Endothelial cell (in vitro differentiated cells): ENCODE measurements at places on chromosomes 12 and 14. TPM values are rescaled to one million over a fixed set of nuclear protein-coding genes. Genes with fewer than 3 reads are reported as not detected.

SCN8A gene
- 5.0 TPM for total RNA-seq

SCNN1A gene
- 2.2 TPM for total RNA-seq

IKZF4 gene
- 3.0 TPM for total RNA-seq

OAS1 gene
- 0.56 TPM for total RNA-seq

UNG gene
- total RNA-seq = 39.4 TPM

GNB3 gene
- total RNA-seq = 9.0 TPM

STAB2 gene
- 0.10 TPM for total RNA-seq

DNA sequence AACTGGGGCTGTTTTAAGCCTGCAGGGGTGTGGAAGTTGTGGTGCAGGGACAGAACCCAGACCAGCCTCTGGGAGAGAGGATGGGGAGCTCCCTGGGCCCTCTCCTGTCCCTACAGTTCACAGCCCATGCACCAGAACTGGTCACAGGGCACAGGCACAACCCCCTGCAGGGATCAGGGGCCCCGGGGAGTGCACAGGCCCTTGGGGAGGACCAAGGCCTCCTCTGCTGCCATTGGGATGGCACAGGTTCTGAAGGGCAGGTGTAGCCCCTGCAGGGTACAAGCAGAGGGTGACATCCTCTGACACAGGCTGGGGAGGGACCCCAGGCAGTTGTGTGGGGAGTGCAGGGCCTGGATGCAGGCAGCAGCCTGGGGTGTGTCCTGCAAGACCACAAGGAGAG lies 66.4 kb upstream of the SFSWAP start:
- H3K4me3 ChIP-seq = no peak overlapping the region
- peaks cover 5% of the 10 kb centered on the region for H3K27me3 ChIP-seq
- H3K4me1 ChIP-seq = peaks cover 4% of the 10 kb centered on the region
- no peak overlapping the region for H3K27ac ChIP-seq
- DNase-seq = no peak

DNA sequence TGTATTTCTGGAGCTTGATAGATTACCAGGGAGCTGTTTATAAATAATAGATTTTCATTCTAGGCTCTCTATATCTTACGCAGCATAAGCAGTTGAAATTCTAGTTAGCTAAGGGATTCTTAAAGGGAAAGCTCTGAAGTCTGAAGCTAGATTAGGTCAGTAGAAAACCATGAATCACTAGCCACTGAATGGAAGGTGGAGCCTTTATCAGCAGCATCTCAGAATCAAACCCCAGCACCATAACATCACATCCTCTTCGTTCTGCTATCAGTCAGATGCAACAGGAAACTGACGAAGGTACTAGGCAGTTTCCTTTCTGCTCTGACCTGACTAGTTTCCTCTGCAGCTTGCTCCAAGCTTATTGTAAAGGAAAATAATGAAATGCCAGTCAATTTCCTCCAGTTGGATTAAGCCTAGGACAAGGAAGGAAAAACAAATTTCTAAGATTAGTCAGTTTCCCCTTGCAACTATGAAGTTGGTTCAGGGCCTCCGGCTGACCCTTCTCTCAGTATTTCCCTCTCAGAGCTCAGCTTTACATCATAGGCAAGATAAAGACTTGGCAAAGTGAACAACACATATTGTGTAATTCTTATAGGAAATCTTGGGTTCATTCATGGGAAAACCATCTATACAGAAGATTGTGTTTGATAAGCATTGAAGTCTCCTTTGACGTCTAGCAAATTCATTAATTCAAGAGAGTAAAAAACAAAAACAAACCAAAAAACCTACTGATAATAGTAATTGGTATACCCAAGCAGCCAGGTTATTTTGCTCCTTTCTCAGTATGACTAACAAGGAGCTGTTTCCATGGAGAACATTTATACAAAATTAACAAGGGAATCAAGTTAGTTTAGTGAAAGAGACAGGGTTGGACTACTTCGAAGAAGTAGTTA lies 43.4 kb upstream of the CFAP54 start:
- DNase-seq = peak; percentile 54
- H3K4me1 ChIP-seq = peaks cover 42% of the 10 kb centered on the region
- peaks cover 13% of the 10 kb centered on the region for H3K27me3 ChIP-seq
- H3K4me3 ChIP-seq = peak overlapping the region; percentile 42

GRCh38 chr14:69964841-69965240 lies 85.6 kb downstream of the SMOC1 start:
- H3K27ac ChIP-seq = no peak overlapping the region
- H3K27me3 ChIP-seq = no peaks in the 10 kb centered on the region
- no peak for DNase-seq

GRCh38 chr14:92969871-92970270 lies 46.9 kb downstream of the CHGA start:
- H3K36me3 ChIP-seq = peaks cover 6% of the 10 kb centered on the region
- H3K4me3 ChIP-seq = no peak overlapping the region
- H3K27me3 ChIP-seq = peaks cover 5% of the 10 kb centered on the region
- no peak for DNase-seq
- H3K4me1 ChIP-seq = peaks cover 6% of the 10 kb centered on the region
- no peak overlapping the region for H3K27ac ChIP-seq

GRCh38 chr12:129676411-129676810 lies 227.4 kb downstream of the TMEM132D start:
- H3K4me1 ChIP-seq = no peaks in the 10 kb centered on the region
- H3K27ac ChIP-seq = no peak overlapping the region
- peaks cover 4% of the 10 kb centered on the region for H3K27me3 ChIP-seq
- DNase-seq = no peak

GRCh38 chr12:89016970-89017778 lies 335.1 kb downstream of the DUSP6 start:
- H3K4me1 ChIP-seq = no peaks in the 10 kb centered on the region
- no peak overlapping the region for H3K27ac ChIP-seq
- no peak overlapping the region for H3K4me3 ChIP-seq
- H3K27me3 ChIP-seq = no peaks in the 10 kb centered on the region
- peak; percentile 57 for DNase-seq
- no peaks in the 10 kb centered on the region for H3K36me3 ChIP-seq

DNA sequence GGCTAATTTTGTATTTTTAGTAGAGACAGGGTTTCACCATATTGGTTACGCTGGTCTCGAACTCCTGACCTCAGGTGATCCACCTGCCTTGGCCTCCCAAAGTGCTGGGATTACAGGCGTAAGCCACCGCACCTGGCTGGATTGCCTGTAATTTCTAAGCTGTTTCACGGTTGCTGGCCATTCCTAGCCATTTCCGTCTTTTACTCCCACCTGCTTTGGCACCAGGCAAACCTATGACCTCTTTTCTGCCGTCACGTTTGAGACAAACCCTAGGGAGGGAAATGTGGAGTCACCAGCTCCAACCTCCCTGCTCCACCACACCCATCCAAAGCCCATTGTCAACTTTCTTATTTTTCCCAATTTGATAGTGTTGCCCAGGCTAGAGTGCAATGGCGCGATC lies 1.2 kb downstream of the GPR132 start:
- H3K4me3 ChIP-seq = no peak overlapping the region
- peaks cover 15% of the 10 kb centered on the region for H3K27me3 ChIP-seq
- peaks cover 22% of the 10 kb centered on the region for H3K4me1 ChIP-seq
- no peak for DNase-seq
- no peak overlapping the region for H3K27ac ChIP-seq

GRCh38 chr12:117344716-117345115 lies 16.7 kb downstream of the NOS1 start:
- no peak overlapping the region for H3K27ac ChIP-seq
- H3K4me3 ChIP-seq = no peak overlapping the region
- H3K27me3 ChIP-seq = peaks cover 5% of the 10 kb centered on the region
- peaks cover 6% of the 10 kb centered on the region for H3K4me1 ChIP-seq

DNA sequence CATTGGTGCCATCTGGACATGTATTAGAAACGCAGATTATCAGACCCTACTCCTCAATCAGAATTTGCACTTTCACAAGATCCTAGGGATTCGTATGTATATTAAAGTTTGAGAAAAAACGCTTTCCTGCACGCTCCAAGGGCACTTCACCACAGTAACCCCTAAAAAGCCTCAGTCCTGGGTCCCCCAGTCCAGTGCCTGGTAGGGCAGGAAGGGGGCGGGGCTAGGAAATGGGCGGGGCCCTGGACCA lies 369 bp downstream of the DEPDC4 start:
- peaks cover 3% of the 10 kb centered on the region for H3K36me3 ChIP-seq
- peak overlapping the region; percentile 88 for H3K4me3 ChIP-seq
- H3K27ac ChIP-seq = peak overlapping the region; percentile 96

GRCh38 chr12:1470051-1470450 lies 124.3 kb downstream of the FBXL14 start:
- H3K27ac ChIP-seq = peak overlapping the region; percentile 5
- DNase-seq = no peak
- no peaks in the 10 kb centered on the region for H3K27me3 ChIP-seq
- H3K36me3 ChIP-seq = peaks cover 8% of the 10 kb centered on the region
- peaks cover 14% of the 10 kb centered on the region for H3K4me1 ChIP-seq
- H3K4me3 ChIP-seq = no peak overlapping the region

- H3K36me3 ChIP-seq = peaks cover 9% of the 10 kb centered on the region
- no peak overlapping the region for H3K4me3 ChIP-seq
- H3K27ac ChIP-seq = no peak overlapping the region
- DNase-seq = no peak
Observed at GRCh38 chr12:64461634-64462414, 9.9 kb downstream of the TBK1 start.

GRCh38 chr12:64525461-64526160 lies 73.7 kb downstream of the TBK1 start:
- no peaks in the 10 kb centered on the region for H3K36me3 ChIP-seq
- DNase-seq = no peak
- H3K27ac ChIP-seq = no peak overlapping the region
- no peaks in the 10 kb centered on the region for H3K4me1 ChIP-seq
- peaks cover 1% of the 10 kb centered on the region for H3K27me3 ChIP-seq

GRCh38 chr12:127677537-127678131 lies 589.3 kb upstream of the TMEM132C start:
- no peak overlapping the region for H3K27ac ChIP-seq
- H3K27me3 ChIP-seq = peaks cover 8% of the 10 kb centered on the region
- peaks cover 12% of the 10 kb centered on the region for H3K36me3 ChIP-seq

GRCh38 chr12:109464642-109465351 lies 12.3 kb downstream of the KCTD10 start:
- H3K27ac ChIP-seq = peak overlapping the region; percentile 100
- H3K4me1 ChIP-seq = peaks cover 91% of the 10 kb centered on the region
- H3K36me3 ChIP-seq = peaks cover 52% of the 10 kb centered on the region
- peak overlapping the region; percentile 42 for H3K4me3 ChIP-seq
- peaks cover 6% of the 10 kb centered on the region for H3K27me3 ChIP-seq
